ENCODE measurements at places on chromosomes 7 and 10.
A peak's percentile ranks its signal among the peaks of the same experiment; 100 is the strongest.

DNA sequence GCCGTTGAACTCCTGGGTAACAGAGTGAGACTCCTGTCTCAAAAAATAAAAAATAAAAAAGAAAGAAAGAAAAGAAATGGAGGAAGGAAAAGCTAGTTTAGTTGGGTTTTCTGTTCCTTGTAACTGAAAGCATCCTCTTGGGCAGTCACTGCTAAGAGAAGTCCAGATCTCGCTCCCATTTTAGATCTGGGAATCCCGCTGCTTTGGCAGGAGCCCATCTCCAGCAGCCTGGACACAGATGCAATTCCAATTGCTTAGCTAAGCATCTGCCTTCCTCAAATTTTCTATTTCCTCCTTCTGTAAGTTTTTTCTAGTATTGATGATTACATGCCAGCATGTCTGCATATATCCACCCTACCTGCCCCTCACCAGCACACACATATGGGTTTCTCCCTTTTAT, 54.1 kb downstream of the DENND2A start:
- DNase-seq, result no peak

DNA sequence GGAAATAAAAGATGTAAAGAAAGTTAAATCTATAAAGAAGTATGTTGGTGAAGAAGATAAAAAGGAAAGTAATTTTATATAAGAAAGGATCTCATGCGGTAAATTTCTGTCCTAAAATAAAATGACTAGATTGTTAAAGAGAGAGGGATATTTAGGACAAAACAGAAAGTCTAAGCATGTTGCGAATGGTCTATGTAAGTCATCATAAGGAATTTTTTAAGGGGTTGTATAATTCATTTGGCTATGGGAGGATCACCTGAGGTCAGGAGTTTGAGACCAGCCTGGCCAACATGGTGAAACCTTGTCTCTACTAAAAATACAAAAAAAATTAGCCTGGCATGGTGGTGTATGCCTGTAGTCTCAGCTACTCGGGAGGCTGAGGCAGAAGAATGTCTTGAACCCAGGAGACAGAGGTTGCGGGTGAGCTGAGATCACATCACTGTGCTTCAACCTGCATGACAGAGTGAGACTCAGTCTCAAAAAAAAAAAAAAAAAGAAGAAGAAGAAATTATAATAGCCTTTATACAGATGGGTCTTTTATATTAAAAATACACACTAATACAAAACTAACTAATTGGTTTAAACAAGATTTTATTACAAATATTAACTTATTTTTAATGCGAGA, 294.3 kb downstream of the MAGI2 start:
- DNase-seq, result no peak

- no peak for DNase-seq
Observed at GRCh38 chr7:124645704-124646103, 119.9 kb downstream of the GPR37 start.

DNA sequence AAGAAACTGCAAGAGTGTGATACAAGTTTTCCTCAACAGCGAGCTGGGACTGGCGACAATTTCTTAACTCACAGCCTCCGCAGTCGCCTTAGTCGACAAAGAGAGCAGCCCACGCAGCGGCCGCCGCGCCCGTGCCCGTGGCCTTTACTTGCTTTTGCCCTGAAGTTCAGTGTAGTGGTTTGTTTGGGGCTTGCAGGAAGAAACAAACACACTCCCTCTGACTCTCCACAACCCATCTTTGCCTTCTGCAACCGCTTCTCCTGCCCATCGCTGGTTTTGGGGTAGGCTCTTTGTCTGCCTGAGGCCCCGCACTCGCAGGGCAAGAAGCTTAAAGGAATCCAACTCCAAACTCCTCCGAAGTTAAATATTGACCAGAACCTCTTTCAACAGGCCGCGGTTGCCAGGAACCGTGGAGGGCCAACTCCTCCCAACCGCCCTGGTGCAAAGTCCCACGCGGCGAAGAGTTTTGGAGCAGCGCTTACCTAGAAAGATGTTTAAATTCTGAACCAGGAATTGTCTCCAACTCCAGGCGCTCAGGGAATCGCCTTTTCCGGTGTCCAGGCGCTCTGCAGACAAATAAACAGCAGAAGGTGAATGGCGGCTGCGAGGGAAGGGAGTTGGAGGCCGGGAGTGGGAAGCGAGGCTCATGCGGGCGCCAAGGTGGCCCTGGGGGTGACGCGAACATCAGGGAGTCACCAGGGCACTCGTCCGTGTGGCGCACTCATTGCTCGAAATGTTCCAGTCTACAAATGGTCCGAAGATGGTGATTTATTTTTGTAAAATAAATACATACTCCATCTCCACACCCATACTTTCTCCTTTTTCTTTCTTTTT, 8.3 kb downstream of the HOXA4 start:
- no peak for DNase-seq

DNA sequence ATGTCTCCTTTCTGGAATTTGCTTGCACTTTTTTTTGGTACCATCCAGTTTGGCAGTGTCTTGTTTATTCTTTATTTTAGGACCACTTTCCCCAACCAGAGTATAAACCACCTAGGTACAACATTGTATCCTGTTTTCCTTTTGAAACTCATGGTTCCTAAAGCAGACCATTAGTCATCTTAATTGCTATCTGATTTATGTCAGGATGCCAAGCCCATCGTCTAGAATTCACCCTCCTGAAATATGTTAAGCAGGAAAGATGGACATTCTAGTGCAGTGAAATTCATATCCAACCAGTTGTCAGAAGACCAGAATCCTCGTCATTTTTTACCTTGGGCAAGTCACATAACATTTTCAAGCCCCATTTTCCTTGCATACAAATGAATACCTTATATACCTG, 223.6 kb upstream of the KMT2E start:
- no peak for DNase-seq

DNA sequence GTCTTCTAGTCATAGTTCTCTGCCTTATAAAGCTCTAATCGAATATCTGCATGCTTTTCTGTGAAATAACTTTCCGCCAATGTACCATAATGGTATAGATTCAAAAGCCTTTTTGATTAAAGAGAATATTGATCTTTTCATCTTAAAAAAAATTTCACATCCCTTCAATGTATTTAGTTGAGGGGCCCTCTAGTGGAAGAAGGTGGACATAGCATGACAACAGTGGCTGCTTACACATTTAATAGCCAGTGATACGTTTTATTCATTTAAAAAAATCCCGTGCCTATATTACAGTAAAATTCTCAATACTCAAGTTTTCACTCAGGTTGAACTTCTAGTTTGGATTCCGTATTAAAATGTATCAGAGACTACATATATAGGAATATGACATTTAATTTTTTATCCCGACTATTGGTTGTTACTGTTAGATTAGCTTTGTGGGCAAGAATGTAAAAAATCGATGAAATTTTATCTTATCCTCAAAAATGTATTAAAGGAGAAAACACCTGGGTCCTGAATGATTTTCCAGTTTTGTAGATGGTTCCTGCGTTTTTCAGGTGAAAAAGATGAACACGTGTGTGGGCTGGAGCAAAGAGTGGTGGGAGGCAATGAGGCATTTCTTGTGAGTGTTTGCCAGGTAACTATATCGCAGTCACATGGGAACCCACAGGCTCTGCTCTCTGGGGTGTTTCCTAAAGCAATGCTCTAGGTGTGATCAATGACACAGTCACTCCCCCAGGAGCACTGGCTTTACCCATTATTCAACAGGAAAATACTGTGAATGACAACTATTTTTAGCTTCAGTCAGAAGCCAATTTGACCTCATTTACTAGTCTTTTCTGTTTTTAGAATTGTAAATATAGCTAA, 24.1 kb upstream of the PNLIP start:
- DNase-seq, result peak; percentile 17

- DNase-seq, result no peak
Observed at GRCh38 chr10:46091828-46092523, 45.9 kb upstream of the MSMB start.

- DNase-seq, result no peak
Observed at GRCh38 chr7:110801502-110801901, 289.4 kb upstream of the LRRN3 start.

GRCh38 chr7:2360796-2361195, 6.2 kb downstream of the EIF3B start:
- DNase-seq, result no peak

DNA sequence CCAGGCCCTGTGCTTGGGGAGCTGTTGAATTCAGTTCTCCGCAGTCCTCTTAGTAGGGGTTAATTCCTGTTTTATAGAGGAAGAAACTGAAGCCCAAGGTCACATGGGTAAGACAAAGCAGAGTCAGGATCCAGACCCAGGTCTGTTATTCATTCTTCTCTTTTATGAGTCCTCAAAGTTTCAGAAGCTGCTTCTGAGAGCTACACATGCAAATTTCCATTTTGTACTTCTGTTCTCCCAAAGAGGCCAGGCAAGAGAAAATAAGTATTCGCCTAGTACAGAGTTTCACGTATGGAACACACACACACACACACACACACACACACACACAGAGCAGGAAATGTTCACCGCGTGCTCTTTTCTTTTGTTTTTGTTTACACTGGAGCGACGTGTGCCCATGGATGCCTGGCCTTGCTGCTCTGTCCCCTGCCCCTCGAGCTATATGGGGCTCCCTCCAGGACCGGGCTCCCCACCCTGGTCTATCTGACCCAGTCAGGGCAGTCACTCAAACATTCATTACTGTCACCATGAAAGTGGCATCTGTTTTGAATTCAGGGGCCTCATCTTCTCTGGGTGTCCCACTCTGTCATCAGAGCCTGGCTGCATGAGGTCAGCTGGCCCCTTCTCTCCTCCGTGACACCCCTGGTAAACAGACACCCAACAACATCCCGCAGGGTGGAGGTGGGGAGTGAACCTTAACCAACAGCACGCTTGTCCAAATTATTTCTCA, 84.4 kb downstream of the TNS3 start:
- no peak for DNase-seq

DNA sequence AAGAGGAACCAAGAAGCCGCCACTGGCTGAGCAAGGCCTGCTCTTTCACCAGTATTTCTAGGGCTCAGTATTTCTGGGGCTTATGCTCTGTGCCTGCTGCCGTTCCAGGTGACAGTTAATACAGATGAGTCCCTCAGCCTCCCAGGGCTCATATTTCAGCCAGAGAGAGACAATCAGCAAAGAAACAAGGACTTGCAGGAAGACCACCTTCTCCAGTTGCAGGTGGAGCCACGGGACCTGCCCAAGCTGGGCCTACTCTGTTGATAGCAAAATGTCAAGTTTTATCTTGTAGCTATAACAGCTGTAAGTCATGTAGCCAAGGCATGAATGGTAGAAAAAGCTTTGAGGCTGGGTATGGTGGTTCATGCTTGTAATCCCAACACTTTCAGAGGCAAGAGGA, 42.7 kb downstream of the NPTX2 start:
- no peak for DNase-seq

- no peak for DNase-seq
Observed at GRCh38 chr7:730501-731439, 3.7 kb upstream of the PRKAR1B start.
